Left hindlimb (tissue), 1 donor: ENCODE measurements at places on chromosomes 16 and 17.

DNA sequence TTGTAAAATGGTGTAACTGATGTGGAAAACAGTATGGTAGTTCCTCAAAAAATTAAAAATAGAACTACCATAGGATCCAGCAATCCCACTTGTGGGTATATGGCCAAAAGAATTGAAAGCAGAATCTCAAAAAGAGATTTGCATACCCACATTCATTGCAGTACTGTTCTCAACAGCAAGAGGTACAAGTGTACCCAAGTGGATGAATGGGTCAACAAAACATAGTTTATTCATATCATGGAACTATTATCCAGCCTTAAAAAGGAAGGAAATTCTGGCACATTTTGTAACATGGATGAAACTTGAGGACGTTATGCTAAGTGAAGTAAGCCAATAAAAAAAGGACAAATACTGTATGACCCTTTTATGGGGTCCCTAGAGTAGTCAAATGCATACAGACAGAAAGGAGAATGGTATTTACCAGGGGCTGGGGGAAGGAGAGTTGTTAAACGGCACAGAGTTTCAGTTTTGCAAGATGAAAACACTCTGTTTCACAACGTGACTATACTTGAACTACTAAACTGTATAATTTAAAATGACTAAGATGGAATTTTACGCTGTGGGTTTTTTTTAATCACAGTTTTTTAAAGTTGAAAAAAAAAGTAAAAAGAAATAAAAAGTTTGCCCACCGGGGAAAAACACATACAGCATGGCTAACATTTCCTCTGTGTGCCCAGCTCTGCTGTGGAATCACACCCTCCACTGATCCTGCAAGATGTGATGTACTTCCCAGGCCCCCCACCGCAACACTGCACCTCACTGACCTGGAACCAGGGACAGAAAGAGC, 6.1 kb downstream of the TVP23A start:
- no peak for DNase-seq

- peak; percentile 54 for DNase-seq
Measured at GRCh38 chr16:69838489-69838888, 76.4 kb downstream of the WWP2 start.

GRCh38 chr16:5580772-5581171, 483.2 kb upstream of the EEF2KMT start:
- DNase-seq = no peak

- DNase-seq = no peak
Measured at GRCh38 chr16:4372578-4373355, 1.1 kb downstream of the VASN start.

GRCh38 chr17:82245134-82246039, 16.5 kb downstream of the SLC16A3 start:
- no peak for DNase-seq

DNA sequence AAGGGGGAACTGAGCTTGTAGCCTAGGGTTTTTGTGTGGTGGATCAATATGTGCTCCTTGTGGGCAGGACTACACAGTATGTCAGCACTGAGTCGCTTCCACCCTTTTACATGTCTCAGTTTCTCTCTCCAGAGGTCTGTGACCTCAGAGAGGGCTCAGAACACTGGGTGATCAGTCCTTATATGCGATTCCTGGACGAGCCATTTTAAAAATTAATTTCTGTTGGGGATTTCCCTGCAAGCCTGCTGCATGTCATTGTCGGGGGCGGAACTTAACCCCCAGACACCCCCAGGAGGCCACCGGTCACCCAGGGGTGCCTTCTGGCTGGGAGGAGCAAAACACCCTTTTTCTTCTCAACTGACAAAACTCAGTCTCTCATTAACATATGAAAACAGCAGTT, 14.1 kb downstream of the DHRS7B start:
- no peak for DNase-seq

DNA sequence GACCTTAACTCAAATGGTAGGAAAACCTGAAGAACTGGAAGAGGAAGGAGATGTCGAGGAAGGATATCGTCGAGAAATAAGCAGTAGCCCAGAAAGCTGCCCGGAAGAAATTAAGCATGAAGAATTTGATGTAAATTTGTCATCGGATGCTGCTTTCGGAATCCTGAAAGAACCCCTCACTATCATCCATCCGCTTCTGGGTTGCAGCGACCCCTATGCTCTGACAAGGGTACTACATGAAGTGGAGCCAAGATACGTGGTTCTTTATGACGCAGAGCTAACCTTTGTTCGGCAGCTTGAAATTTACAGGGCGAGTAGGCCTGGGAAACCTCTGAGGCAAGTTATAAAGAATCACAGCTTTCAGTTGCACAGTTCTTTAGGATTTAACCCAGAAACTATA, 15.5 kb downstream of the ERCC4 start:
- no peak for DNase-seq

- DNase-seq = peak; percentile 66
Measured at GRCh38 chr16:86509759-86510464, 415 bp upstream of the FOXF1 start.

DNA sequence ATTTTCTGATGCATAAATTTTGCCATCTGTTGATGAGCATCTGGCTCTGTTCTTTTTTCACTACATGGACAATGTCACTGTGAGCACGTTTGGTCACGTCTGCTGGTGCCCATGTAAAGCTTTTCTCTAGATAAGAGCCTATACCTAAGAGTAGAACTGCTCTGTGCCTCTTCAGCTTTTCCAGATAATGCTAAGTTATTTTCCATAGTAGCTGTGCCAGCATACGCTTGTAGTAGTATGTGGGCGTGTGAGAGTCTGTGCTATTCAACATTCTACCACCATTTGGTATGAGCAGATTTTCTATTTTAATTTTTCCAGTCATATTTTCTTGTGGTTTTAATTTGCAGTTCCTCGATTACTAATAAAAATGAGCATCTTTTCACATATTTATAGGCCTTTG, 33.2 kb downstream of the VPS35L start:
- no peak for DNase-seq

DNA sequence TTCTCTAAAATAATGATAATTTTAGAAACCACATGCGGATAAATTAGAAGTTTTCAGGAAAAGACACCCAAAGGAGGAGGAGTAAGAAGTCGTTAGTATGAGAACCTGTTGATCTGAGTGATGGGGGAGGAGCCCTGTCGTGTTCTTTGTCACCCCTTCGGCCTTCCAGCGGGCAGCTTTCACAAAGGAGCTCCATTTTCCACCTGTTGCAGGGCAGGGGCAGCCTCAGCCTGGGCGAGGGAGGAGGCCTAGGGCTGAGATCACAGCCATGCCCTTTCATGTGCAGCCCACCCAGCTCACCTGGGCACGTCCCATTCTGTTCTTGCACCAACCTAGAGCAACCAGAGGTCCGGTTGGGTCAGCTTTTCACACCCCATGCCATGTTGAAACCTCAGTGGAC, 5.3 kb downstream of the DUSP14 start:
- no peak for DNase-seq

- no peak for DNase-seq
Measured at GRCh38 chr16:16120382-16121184, 102.7 kb downstream of the ABCC6 start.

DNA sequence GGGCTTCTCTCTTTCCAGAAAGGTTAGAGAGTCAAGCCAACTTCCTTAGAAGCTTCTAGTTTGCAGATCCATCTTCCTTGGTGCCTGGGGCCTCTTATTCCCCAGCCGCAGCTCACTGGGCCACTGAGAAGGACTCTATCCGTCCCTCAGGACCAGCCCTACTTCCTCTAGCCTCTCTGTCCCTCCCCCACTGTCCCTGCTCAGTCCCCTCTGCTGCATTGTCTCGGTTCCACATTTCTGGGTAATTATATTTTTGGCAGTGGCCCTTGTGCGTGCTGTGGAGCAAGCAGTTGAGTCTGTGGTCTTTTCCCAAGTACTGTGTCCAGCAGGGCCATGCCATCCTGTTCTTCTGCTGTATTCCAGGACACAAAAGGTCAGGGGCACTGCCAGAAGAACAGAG, 17.8 kb downstream of the IRX3 start:
- DNase-seq = no peak

GRCh38 chr17:59490216-59490615, 75.2 kb upstream of the DHX40 start:
- peak; percentile 54 for DNase-seq
